ENCODE measurements at places on chromosomes 4 and X.

- DNase-seq = no peak
Observed at GRCh38 chr4:142567199-142567598, 278.9 kb downstream of the INPP4B start.

DNA sequence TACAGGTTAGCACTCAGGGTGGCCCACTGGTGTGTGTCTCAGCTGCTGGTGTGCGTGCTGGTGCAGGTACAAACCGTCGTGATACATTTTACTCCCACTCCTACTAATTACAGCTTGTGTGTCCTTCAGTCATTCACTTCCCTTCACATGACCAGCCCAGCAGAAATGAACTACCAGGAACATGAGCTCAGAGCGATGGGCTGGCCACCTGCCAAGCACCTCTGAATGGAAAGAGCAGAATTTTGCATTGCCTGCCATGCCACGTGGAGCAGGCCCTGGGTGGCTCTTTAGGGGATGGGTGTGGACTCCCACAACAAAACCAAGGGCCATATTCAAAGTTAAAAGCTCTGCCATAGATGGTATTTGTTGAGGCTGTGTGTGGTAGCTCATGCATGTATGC, 58.9 kb upstream of the PGM2 start:
- peak; percentile 57 for DNase-seq

DNA sequence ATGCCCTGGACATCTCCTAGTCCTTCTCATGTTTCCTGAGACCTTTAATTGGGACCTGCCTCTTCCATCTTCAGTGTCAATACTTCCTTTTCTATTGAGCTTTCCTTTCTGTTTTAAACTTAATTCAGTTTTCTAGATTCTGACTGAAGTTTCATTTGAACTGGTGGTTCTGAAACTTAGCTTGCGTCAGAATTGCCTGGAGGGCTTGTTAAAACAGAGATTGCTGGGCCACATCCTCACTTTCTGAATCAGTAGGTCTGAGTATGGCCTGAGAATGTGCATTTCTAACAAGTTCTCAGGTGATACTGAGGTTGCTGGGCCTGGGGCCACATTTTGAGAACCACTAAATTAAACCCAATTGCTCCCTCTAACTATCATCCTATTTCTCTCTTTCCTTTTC, 152.1 kb upstream of the DGKK start:
- DNase-seq = no peak

GRCh38 chrX:134460862-134461220, 876 bp downstream of the HPRT1 start:
- DNase-seq = no peak

GRCh38 chr4:16627999-16628398, 270.4 kb downstream of the LDB2 start:
- peak; percentile 96 for DNase-seq
